ENCODE measurements at places on chromosomes 7 and 10. TPM values are rescaled to one million over a fixed set of nuclear protein-coding genes. Genes with fewer than 3 reads are reported as not detected.

DNA sequence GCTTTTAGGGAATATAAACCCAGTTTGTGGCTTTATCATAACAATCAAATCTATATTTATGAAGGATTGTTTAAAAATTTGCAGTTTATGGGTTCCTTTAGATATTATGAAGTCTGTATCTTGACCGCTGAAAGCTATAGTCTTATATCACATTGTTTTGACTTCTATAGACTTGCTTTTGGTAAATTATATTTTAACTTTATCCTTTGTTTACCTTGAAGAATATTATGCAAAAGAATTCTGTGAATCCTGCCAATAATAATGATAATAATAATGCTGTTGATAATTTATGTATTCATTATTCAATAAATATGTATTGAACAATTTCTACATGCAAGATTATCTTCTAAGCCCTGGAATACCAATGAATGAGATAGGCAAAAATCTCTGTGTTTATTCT is 101.9 kb upstream of the MTPN start:
- H3K4me3 ChIP-seq: no peak overlapping the region
- H3K27me3 ChIP-seq: no peaks in the 10 kb centered on the region
- no peaks in the 10 kb centered on the region for H3K36me3 ChIP-seq

GRCh38 chr7:88431882-88432281 is 125.2 kb upstream of the STEAP4 start:
- no peak overlapping the region for H3K27ac ChIP-seq
- no peaks in the 10 kb centered on the region for H3K4me1 ChIP-seq
- DNase-seq: no peak
- H3K36me3 ChIP-seq: no peaks in the 10 kb centered on the region
- H3K27me3 ChIP-seq: no peaks in the 10 kb centered on the region

Gene PRF1
- 8.8 TPM for total RNA-seq

Gene FXYD4
- total RNA-seq: 109 TPM

Measured in kidney (tissue), 22 donors.